Dermis blood vessel endothelial cell (primary cell): ENCODE measurements at places on chromosomes 7 and 10.

- no peak for DNase-seq
Measured at GRCh38 chr7:122289426-122289825, 15.1 kb downstream of the FEZF1 start.

GRCh38 chr7:149733924-149734790 lies 39.2 kb downstream of the ZNF467 start:
- DNase-seq: no peak

- DNase-seq: no peak
Measured at GRCh38 chr10:91593366-91593765, 39.5 kb downstream of the PPP1R3C start.

GRCh38 chr10:78756604-78757343 lies 312.0 kb upstream of the ZMIZ1 start:
- DNase-seq: peak; percentile 97

DNA sequence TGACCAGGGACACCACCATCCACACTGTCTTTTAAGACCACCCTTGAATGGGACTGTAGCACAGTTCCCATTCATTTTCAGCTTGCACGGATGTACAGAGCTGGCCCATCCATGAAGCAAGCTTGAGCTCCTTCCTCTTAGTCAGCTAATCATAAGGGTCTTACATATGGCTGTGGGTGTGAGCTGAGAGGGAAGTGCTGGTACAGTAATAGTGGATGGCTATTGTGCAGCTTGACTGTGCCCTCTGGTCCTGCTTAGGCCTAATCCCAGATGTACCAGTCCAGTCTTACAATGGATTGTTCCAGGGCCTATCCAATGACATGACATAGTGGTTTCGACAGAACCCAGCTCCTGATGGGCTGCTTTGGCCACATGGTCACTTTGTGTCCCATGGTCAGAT lies 96.9 kb upstream of the ZNF438 start:
- no peak for DNase-seq
